ENCODE measurements at places on chromosomes 6 and 20. TPM values are rescaled to one million over a fixed set of nuclear protein-coding genes. Genes with fewer than 3 reads are reported as not detected.

TXNDC5 gene
- 23.0 TPM for total RNA-seq

DNA sequence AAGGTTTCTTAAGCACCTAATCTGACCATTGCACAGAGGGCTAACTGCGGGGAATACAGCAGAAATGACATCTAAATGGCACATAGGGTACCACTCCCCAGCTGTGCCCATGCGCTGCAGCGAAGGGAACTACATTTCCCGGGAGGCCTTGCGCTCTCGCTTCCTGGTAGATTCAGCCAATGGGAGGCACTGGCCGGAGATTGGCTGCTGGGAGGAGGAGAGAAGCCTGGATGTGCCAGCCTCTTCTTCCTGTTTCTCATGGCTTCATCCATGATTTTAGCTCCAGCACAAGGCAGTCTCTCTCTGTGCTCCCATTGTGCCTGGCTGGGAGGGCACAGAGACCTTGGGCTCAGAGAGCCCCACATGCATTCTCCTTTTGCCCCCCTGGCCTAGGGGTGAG, 101.7 kb upstream of the FOXA2 start:
- DNase-seq = peak; percentile 36

DNA sequence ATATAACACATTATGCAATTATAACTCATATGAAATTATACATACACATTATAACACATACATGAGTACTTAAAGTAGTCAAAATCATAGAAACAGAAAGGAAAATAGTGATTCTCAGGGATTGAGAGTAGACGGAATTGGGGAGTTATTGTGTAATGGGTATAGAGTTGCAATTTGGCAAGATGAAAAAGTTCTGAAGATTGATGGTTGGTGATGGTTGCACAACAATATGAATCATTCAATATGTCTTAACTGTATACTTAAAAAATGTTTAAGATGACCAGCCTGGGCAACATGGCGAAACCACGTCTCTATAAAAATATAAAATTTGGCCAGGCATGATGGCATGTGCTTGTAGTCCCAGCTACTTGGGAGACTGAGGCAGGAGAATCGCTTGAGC, 372.7 kb downstream of the CDKAL1 start:
- DNase-seq = no peak

MEI4 gene
- 0.44 TPM for total RNA-seq

GRCh38 chr6:21386744-21387143, 206.8 kb upstream of the SOX4 start:
- no peak for DNase-seq

GRCh38 chr6:27178860-27179259, 68.6 kb upstream of the PRSS16 start:
- no peak for DNase-seq

DNA sequence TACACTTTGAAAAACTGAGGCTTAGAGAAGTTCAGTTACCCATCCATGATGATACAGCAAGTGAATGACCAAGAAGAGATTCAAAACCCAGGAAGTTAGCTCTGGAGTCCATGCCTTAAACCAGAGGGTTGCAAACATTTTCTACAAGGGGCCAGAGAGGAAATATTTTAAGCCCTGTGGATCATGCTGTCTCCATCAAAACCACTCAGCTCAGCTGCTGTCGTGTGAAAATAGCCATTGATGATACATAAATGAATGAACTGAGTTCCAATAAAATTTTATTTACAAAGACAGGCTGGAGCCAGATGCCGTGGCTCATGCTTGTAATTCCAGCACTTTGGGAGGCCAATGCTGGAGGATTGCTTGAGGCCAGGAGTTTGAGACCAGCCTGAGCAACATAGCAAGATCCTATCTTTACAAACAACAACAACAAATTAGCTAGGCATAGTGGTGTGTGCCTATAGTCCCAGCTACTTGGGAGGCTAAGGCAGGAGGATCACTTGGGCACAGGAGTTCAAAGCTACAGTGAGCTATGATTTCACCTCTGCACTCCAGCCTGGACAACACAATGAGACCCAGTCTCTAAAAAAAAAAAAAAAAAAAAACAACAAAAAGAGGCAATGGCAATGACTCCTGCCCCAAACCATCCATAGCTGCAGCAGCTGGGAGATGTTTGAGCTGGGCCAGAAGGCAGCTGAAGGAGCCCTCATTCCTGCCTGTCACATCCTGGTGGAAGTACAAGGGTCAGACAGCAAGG, 44.1 kb upstream of the RIN2 start:
- DNase-seq = no peak

All from dorsolateral prefrontal cortex (tissue), 122 donors.